ENCODE measurements at places on chromosomes 16 and 17.
A peak's percentile ranks its signal among the peaks of the same experiment; 100 is the strongest.

DNA sequence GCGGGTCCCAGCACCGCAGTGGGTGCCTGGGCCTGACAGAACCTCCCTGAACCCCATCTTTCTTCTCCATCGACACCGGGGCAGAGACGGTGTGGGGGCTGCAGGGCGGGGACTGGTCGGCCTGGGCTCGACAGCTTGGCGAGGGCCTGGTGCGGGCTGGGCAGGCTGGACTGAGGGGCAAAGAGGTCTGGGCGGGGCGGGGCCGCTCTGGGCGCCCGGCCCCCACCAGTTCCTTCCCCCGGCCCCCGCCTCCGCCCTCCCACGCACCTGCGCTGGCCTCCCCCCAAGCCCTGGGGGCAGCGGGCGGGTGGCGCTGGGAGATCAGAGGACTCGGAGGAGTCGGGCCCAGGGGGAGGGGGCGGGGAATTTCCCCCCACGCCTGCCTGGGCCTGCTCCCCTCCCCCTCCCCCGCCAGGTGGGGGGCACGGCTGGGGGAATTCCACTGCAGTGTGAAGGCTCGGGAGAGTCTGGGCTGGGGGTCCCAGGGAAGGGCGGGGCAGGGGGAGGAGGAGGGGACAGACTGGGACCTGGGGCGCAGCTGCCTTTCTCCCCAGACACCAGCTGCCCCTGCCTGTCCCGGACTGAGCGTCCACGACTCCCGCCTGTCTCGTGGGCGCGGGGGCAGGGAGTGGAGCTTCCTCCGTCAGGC, 877 bp upstream of the KREMEN2 start:
- no peak for DNase-seq

DNA sequence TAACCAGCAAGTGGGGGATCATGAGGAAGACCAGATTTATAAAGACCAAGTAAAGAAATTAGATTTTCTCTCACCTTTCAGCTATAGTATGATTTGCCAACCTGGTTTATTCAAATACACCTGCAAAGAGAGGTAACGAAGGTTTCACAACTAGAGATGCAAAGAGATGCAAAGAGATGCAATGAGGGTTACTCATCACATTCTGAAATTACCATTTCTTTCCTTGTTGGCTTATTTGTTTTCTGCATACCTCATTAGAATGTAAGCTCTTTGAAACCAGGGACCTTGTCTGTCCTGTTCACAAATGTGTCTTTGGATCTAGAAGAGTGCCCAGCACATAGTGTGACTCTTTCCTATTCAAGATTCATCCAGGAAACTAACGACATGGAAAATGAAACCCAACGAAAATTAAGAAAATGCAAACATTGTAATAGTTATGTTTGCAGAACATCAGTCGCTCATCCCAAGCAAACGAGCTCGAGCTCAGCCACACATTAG, 9.0 kb upstream of the LONP2 start:
- DNase-seq: no peak

GRCh38 chr16:56600398-56600999, 7.9 kb upstream of the MT2A start:
- DNase-seq: peak; percentile 66

- DNase-seq: no peak
Observed at GRCh38 chr17:36721560-36722120, 120.3 kb downstream of the MRM1 start.

GRCh38 chr17:12568358-12569251, 97.1 kb upstream of the MYOCD start:
- no peak for DNase-seq

DNA sequence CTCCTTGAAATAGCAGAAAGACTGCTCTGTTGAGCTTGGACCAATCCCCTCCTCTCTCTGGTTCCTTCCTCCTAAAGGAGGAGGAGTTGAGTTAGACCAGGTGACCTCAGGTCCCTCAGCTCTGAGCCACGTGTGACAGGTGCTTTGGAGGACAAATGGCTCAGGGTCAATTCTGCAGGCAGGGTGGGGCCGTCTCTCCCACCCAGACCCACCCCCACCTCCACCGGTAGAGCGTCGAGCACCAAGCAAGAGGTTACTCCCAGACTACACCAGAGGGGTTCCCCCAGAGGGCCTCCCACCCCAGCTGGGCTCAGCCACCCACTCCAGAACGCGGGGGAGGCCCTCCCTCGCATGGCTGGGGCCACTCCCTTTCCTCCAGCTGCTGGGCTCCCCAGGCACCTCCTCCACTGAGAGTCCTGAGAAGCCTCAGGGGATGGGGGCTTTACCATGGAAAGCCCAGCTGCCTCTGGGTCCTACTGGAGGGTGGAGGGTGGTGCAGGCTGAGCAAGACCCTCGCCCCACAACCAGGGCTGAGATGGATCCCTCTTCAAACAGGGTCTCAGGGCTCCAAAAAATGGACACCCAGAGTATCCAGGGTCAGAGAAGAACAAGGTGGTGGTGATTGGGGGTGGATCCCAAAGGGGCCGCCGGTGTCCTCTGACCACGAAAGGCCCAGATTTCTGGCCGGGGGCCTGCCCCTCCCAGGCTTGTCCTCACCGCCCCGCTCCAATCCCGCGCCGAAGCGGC, 7.6 kb downstream of the MYO1C start:
- DNase-seq: peak; percentile 41

- DNase-seq: no peak
Observed at GRCh38 chr17:73838815-73839214, 194.6 kb upstream of the SDK2 start.

GRCh38 chr16:77374384-77374783, 60.5 kb downstream of the ADAMTS18 start:
- peak; percentile 21 for DNase-seq

DNA sequence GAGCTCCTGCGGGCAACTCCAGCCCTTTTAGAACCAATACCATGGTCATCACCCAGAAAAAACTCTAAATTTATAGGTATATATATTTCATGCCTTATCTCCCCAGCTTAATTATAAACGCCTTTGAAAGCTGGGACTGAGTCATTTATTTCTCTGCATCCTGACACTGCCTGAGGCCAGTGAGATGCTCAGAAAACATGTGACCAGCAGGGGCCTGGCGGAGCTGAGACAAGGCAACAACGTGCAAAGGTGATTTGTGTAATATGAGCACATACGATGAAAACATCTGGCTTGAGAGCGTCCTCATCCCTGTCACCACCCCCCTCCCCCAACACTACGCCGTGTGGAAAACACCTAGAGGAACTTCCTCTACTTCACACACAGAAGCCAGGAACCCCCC, 22.7 kb downstream of the NXN start:
- no peak for DNase-seq

GRCh38 chr17:1627982-1628855, at the start of gene SLC43A2:
TSS of gene SLC43A2 (minus strand) at chr17:1628834. CDS start at chr17:1627874, 960 bp downstream.
- peak; percentile 75 for DNase-seq

- DNase-seq: no peak
Observed at GRCh38 chr16:178668-179015, 1.6 kb upstream of the HBQ1 start.

- no peak for DNase-seq
Observed at GRCh38 chr16:50496990-50497389, 51.2 kb upstream of the NKD1 start.

GRCh38 chr16:88705801-88706228, 393 bp downstream of the RNF166 start:
- peak; percentile 31 for DNase-seq

- no peak for DNase-seq
Observed at GRCh38 chr16:73480381-73480780, 432.5 kb upstream of the ZFHX3 start.

- DNase-seq: no peak
Observed at GRCh38 chr17:59800530-59800942, 92.2 kb downstream of the TUBD1 start.

DNA sequence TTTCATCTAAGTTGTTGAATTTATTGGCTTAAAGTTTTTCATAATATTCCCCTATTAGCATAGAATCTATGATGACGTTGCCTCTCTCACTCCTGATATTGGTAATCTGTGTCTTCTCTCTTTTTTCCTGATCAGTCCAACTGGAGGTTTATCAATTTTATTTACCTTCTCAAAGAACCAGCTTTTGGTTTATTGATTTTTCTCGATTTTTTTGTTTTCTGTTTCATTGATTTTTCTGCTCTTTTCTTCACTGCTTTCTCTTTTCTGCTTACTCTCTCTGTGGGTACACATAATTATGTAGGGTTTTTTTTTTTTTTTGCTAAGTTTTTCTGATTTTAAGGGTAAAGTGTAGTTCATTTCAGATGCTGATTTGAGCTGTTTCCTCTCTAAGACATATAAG, 29.7 kb downstream of the MRTFB start:
- no peak for DNase-seq

GRCh38 chr16:83143788-83144187, 517.0 kb downstream of the CDH13 start:
- DNase-seq: no peak

DNA sequence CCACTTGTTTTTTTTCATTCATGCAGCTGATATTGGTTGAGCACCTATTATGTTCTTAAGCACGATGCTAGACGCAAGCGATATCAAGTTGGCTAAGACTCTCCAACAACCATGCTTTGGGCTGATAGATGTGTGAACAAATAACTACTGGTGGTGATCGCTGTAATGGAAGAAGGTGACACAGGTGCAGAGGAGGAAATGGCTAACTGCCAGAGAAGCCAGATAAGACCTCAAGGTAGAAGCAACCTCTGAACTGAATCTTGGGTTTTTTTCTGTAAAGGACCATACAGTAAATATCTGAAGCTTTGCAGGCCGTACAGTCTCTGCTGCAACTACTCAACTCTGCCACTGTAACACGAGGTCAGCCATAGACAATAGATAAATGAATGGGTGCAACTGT, 97.9 kb downstream of the C17orf67 start:
- DNase-seq: no peak

- peak; percentile 15 for DNase-seq
Observed at GRCh38 chr17:149897-150584, 12.7 kb downstream of the SCGB1C2 start.

DNA sequence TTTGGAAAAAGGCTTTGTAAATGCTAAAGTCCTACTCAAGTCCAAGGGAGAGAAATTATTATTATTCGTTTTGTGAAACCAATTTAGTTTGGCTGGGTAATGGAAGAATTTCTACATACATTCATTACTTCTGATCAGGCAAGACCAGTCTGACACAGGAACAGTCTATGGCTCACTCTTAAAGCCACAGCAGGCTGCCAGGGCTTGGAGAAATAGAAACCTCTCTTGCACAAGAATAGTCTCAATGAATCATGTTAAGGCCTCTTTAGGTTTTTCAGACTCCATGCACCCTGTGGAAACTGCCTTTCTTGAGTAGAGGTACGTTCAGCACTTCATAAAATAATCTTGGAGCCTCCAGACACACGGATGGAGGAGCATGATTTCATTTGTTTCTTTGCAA, 167.7 kb downstream of the IRX3 start:
- DNase-seq: no peak

DNA sequence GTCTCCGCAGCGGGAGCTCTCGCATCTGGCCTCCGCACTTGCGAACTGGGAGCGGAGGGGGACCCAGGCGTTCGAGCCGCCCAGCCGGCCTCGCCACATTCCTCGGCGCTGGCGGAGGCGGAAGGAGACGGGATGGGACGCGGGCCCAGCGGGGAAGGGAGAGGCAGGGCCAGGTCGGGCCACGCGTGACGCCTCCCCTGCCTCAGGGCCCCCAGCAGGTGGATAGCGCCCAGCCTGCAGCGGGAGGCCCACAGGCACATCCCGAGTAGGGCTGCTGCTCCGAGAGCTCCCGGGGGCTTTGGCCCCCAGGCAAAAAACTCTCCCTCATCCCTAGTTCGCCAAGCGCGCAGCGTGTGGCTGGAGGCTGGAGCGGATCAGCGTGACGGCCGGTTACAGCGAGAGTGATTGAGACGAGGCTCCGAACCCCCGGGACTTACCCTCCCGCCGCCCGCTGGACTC, 800 bp downstream of the PLEKHH3 start:
- peak; percentile 84 for DNase-seq

DNA sequence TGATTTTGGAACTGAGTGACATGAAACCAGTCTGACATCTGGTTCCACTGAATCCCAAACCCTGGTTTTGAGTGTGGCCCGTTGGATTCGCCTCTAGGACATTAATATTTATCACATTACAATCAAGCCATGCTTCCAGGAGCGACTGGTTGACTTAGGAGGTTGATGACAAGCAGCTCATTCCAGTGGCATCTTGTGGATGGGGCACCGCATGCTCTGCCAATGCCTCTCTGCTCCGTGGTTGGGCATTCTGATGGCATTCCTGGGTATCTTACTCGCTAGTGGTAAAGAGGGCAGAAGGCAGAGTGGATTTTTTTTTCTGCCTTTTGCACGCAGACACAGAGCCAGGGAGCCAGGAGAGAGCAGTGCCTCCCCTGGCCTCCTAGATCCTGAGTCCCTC, 31.4 kb downstream of the CACNG4 start:
- DNase-seq: no peak

DNA sequence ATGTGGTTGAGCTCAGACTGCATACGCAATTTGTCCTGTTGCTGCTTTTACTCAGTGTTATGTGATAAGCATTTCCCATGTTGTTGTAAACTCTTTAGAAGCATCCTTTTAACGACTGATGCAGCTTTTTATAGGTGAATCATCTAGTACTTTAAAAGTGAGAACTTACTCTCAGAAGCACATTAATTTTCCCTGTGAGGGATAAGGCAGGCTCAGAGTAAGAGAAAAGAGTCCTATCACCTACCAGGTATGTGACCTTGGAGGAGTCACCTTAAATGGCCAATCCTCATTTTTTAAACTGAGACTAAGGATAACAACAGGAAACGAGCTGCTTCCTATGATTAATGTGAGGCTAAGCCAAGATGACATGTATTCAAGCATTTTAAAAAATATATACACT, 34.4 kb upstream of the GAN start:
- DNase-seq: no peak

GRCh38 chr17:82282239-82283207, 9.0 kb upstream of the CSNK1D start:
- no peak for DNase-seq
